Endothelial cell (in vitro differentiated cells): ENCODE measurements at places on chromosomes 12 and 14. TPM values are rescaled to one million over a fixed set of nuclear protein-coding genes. Genes with fewer than 3 reads are reported as not detected.
A peak's percentile ranks its signal among the peaks of the same experiment; 100 is the strongest.

DNA sequence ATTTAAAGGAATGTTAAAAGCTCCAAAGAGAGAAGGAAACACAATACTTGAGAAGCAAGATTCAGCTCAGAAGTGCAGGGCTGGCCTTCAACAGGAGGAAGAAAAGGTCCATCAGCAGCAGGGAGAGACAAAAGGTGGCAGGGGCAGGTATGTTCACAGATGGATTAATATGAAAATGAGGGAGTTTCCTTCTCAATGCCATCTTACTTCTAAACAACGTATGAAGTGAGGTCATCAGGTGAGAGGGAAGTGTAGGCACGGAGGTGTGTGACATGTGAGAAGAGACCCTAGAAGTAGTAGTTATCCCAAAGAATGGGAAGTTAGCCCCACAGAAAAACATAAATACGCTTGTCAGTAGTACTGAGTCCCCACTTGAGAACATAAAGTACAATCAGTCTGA is 122.5 kb downstream of the CCER1 start:
- DNase-seq, result no peak

DNA sequence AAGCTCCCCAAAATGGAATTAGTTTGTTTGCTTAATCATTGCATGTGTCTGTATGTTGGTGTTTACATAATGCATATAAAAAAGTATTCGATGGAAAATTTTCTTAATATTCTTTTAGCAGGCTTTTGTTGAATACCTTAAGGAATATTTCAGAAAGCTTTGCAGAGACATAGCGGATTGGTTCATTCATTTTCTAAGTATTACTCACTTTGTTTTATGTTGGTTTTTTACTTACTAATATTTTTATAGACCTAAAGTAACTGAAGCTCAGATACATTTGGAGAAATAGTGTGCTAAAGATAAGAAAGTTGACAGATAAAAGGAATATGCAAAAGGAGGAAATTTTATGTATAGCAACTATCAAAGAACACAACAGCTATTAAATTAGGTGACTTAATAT is 191.0 kb downstream of the ERC1 start:
- DNase-seq, result no peak

DNA sequence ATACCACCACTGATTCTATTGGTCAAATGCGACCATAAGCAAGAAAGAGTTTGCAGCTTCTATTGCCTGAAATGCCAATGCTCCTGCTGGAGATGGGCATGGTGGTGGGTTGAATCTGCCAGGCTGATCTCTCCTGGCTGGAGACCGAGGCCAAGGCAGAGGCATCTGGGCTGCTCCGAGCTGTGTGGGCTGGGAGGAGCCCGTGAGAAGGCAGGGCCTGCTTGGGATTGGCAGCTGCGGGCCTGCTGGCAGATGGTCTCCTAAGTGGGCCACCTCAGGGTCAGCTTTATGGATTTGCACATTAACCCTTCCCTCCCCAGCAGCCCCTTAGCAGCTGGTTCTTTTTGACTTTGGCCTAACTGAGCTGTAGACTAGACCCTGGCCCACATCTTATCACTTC is 25.4 kb downstream of the SRRM4 start:
- no peak for DNase-seq

GRCh38 chr14:47826809-47827208 is 151.4 kb upstream of the MDGA2 start:
- no peak for DNase-seq

GRCh38 chr12:45611061-45611460 is 118.4 kb upstream of the ARID2 start:
- no peak for DNase-seq

DNA sequence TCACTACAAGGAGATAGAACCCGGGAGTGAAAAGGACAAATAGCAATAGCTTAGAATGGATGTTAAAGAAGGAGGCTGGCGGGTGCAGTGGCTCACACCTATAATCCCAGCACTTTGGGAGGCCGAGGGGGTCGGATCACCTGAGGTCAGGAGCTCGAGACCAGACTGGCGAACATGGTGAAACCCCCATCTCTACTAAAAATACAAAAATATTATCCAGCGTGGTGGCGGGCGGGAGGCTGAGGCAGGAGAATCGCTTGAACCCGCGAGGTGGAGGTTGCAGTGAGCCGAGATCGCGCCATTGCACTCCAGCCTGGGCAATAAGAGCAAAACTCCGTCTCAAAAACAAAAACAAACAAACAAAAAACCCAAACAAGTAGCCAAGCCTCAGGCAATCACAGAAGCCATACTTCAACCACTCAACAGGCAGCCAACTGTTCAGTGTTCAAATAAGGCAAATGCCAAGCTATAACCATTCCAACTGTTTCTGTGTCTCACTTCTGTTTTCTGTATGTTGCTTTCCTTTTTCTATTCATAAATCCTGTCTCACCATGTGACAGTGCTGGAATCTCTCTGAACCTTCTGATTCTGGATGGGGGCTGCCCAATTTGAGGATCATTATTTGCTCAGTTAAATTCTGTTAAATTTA is 3.9 kb upstream of the SPTLC2 start:
- DNase-seq, result no peak

GRCh38 chr12:123487428-123487827 is 29.5 kb downstream of the SNRNP35 start:
- no peak for DNase-seq

DNA sequence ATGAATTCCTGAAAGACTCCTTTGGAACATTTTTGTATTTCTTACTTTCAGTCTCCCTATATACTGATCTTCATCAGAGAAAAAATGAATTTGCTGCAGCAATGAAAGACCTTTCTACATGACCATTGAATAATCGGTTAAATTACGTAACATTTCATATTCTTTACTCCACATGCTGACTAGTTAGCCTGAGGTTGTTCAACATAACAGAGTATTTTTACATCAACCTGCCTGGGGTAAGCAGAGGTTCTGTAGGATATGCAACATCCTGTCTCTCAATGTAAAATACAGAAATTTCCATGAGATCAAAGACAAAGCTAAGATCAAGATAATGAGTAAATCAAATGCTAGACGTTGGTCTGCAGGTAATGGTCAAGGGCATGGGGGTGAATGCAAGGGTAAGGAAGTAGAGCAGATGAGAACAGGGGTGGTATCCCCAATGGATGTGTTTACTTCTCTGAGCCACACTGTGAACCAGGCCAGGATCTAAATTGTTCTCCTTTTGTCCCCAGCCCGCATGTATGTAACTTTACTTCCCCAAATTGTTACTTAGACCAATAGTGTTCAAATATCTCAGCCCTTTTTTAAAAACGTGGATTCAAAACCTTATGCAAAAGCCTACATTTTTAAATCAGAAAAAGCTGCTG is 45.4 kb downstream of the DUSP6 start:
- no peak for DNase-seq

- no peak for DNase-seq
These were observed 2.0 kb upstream of the SLC2A3 start for GRCh38 chr12:7937833-7938506.

GRCh38 chr12:2390133-2390532 is 337.3 kb downstream of the CACNA1C start:
- DNase-seq, result no peak

DNA sequence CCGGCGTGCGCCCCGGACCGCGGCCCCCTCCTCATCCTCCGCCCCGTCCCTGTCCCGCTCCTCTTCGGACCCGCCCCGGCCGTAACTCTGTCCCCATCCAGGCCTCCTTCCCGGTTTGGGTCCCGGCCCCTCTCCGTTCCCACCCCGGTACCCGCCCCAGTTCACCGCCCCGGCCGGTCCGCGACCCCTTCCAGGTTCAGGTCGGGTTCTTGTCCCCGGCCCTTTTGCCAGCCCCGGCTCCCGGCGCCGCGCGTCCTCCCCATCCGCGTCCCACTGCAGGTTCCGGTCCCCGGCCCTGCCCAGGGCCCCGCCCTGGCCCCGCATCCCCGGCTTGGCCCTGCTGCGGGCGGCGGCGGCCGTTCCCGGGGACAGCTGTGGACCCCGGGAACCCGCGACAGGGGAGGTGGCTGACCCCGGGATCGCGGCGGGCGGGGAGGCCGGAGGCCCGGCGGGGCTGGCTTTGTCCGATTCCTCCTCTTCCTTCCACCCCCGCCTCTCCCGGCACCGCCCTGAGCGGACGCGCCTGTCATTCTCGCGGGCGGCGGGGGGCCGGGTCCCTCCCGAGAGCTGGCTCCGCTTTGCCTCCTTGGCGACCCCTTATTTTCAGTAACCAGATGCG is 601 bp downstream of the KLC1 start:
- DNase-seq, result peak; percentile 52

- no peak for DNase-seq
These were observed 280.4 kb upstream of the GRIP1 start for GRCh38 chr12:66959276-66959675.

GRCh38 chr12:46958599-46959290 is 120.7 kb upstream of the PCED1B start:
- DNase-seq, result no peak

DNA sequence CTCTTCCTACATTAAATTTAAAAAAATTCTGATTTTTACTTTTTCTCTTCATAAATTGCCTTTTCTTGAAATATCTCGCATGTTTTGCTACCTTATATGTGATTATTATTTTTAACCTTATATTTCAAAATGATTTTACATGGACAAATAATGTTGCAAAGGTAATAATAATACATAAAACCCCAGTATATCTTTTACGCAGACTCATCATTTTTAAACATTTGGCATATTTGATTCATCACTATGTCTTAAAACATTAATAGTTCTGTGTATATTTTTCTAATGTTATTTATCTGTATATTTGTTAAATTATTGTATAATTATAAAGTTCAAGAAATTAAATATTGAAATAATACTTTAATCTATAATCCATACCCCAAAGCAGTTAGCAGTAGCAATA is 350.8 kb downstream of the RPL10L start:
- no peak for DNase-seq

- peak; percentile 84 for DNase-seq
These were observed 1.0 kb upstream of the DUSP6 start for GRCh38 chr12:89353188-89353822.

DNA sequence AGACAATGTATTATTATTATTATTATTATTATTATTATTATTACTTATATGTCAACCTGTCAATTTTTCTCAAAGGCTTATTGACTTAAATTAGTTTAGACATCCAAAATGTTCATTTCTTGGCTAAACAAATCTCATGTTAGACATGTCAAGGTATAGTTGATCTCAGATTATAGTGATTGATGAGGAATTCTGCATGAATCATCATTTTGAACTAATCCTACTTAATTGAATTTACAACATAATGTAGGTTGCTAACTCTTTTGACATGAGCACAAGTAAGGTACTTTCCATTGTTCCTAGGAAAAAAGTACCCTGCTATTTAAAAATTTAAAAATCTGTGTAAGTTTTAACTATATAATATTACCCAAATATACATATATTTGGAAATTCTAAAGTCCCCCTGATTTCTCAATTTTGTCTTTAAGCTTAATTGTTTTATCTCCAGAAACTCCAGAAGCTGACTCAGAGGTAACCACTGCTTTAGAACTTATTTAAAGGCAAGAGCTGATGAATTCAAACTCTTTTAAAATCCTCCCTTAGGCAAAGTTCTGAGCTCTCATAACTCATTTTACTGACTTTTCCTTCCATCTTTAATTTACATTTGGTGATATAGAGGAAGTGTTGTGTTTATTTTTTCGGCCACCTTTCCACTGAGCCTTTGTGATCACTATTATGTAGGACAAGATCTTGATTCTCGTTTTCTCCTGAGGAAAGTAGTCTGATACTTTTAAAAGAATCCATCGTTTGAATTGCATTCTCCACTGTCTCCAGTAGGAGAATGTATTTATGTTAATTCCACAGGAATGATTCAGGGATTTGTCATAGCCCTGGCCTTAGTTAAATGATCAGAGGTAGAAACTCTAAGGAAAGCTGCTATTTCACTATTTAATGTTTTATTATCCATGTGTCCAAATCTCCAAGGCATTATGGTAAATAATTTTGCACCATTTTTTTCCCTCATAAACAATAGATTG is 1304.5 kb downstream of the AACS start:
- DNase-seq, result no peak

DNA sequence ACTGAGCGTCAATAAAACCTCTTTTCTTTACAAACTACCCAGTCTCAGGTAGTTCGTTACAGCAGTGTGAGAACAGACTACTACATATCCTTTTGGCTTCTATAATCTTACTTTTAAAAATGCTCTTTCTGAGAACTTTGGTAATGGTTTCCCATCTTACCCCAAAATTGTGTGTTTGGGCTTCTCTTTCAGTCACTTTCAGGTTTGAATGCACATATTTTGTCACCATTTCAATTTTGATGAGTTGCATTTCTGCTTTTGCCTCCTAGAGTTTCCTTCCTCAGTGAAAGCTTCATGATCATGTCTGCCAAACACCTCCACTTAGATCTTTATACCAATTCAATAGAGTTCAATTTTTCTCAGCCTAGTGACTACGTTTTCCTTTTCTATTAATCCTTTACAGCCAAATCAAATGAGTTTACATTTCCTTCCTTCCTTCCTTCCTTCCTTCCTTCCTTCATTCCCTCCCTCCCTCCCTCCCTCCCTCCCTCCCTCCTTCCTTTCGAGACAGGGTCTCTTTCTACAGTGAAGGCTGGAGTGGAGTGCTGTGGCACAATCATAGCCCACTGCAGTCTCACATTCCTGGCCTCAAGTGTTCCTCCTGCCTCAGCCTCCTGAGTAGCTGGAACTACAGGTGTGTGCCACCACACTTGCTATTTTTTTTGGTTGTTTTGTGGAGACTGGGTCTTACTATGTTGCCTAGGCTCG is 124.9 kb downstream of the BCAT1 start:
- no peak for DNase-seq

DNA sequence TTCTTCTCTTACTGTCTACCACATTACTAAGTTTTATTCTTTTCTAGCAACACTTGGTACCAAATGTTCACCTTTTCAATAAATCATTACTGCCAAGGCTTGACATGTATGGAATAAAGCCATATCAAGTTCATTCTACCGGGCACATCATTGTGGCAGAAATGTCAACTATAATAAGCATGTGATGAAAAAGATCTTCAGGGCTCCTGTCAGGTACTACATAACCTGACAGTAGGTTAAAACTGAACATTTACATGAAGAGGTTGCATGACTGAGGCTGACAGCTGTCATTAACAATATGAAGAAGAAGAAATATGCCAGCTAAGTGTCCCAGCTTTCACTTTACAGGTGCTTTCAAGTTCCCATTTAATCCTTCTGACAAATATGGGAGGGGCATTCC is 178.9 kb downstream of the KCNH5 start:
- DNase-seq, result no peak

- DNase-seq, result no peak
These were observed 35.5 kb downstream of the TSPAN11 start for GRCh38 chr12:30962047-30962446.

- no peak for DNase-seq
These were observed 174.5 kb downstream of the TSPAN9 start for GRCh38 chr12:3251691-3252090.

The LRP10 gene
- 105 TPM for total RNA-seq

The KRT3 gene
- not detected for total RNA-seq

The LHX5 gene
- not detected for total RNA-seq

The GSC gene
- not detected for total RNA-seq

The HAL gene
- total RNA-seq, result 1.1 TPM

The CIROP gene
- not detected for total RNA-seq

The HOXC12 gene
- 1.3 TPM for total RNA-seq

The STRN3 gene
- total RNA-seq, result 42.7 TPM

The SERPINA3 gene
- total RNA-seq, result not detected

The COL2A1 gene
- 1.9 TPM for total RNA-seq

The DENND5B gene
- 20.0 TPM for total RNA-seq

The NFYB gene
- total RNA-seq, result 19.7 TPM

The CLEC4A gene
- total RNA-seq, result 0.82 TPM

The NFE2 gene
- 0.49 TPM for total RNA-seq

The CCDC175 gene
- not detected for total RNA-seq

The PTPN21 gene
- 22.1 TPM for total RNA-seq

The FAM181A gene
- not detected for total RNA-seq

The ERGIC2 gene
- 44.4 TPM for total RNA-seq

The KRT2 gene
- total RNA-seq, result not detected

The NPFF gene
- total RNA-seq, result not detected

The CELA1 gene
- total RNA-seq, result not detected

The RTL1 gene
- total RNA-seq, result 0.18 TPM

The SP7 gene
- total RNA-seq, result 3.6 TPM
